ENCODE measurements at places on chromosomes 12 and 14. TPM values are rescaled to one million over a fixed set of nuclear protein-coding genes. Genes with fewer than 3 reads are reported as not detected.

DNA sequence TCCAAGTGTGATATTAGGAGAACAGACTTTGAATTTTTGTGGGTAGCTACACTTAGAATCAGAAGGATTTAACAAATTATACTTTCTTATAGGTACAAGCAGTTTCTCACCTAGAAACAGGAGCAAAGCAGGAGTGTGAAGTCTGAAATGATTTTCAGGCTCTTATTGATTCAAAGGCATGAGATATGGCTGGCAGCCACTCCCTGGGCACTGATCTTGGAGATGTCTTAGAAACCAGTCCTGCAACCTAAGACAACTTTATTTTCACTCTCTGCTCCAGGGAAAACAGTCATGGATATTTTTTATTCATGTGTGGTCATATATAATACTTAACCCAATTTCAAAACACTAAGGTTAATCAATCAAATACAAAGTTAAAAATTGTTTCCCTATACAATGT is 254.9 kb upstream of the TMEM132C start:
- DNase-seq: no peak
- H3K36me3 ChIP-seq: no peaks in the 10 kb centered on the region
- H3K4me1 ChIP-seq: no peaks in the 10 kb centered on the region
- no peak overlapping the region for H3K4me3 ChIP-seq
- H3K27me3 ChIP-seq: no peaks in the 10 kb centered on the region
- H3K27ac ChIP-seq: no peak overlapping the region

DNA sequence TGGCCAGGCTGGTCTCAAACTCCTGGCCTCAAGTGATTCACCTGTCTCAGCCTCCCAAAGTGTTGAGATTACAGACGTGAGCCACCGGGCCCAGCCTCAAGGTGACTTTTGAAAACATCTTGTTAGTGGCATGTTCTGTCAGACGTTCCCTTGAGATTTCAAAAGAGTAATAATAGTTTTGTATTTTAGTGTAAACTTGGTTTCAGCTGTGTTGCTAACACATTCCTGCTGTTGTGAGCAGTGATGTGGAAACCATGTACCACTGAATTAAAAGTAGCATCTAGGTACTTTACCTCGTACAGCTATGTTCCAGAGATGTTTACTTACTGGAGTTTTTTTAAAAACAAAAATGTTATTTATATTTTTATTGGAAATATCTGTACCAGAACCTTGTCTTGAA is 111.3 kb downstream of the AEBP2 start:
- no peaks in the 10 kb centered on the region for H3K27me3 ChIP-seq
- H3K36me3 ChIP-seq: no peaks in the 10 kb centered on the region
- no peak for DNase-seq
- peaks cover 9% of the 10 kb centered on the region for H3K4me1 ChIP-seq

GRCh38 chr14:50835280-50835679 is 4.3 kb upstream of the NIN start:
- DNase-seq: peak; percentile 51
- no peaks in the 10 kb centered on the region for H3K36me3 ChIP-seq
- H3K27me3 ChIP-seq: no peaks in the 10 kb centered on the region
- peaks cover 13% of the 10 kb centered on the region for H3K4me1 ChIP-seq
- H3K4me3 ChIP-seq: no peak overlapping the region

GRCh38 chr14:20969336-20969735 is 14.0 kb downstream of the RNASE2 start:
- no peaks in the 10 kb centered on the region for H3K36me3 ChIP-seq
- no peak overlapping the region for H3K4me3 ChIP-seq
- peaks cover 3% of the 10 kb centered on the region for H3K27me3 ChIP-seq
- H3K27ac ChIP-seq: no peak overlapping the region

DNA sequence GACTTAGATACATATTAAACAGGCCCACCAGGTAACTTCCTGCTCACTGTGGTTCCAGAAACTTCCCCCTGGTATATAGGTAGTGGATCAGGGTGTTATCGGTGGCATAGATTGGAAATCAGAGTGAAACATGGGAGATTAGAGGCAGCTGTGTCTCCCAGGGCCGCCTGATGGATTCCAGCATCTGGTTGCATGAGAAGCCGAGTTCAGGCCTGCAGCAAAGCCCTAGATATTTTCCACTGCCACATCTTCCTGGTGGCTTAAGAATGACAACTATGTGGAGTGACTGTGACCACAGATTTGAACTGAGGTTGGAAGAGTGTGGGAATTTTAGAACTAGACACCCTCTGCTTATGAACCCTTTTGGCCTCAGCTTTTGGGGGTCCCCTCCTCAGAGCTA is 184.8 kb upstream of the NTF3 start:
- no peak overlapping the region for H3K27ac ChIP-seq
- H3K36me3 ChIP-seq: no peaks in the 10 kb centered on the region
- no peak overlapping the region for H3K4me3 ChIP-seq
- H3K27me3 ChIP-seq: no peaks in the 10 kb centered on the region
- DNase-seq: no peak
- no peaks in the 10 kb centered on the region for H3K4me1 ChIP-seq

DNA sequence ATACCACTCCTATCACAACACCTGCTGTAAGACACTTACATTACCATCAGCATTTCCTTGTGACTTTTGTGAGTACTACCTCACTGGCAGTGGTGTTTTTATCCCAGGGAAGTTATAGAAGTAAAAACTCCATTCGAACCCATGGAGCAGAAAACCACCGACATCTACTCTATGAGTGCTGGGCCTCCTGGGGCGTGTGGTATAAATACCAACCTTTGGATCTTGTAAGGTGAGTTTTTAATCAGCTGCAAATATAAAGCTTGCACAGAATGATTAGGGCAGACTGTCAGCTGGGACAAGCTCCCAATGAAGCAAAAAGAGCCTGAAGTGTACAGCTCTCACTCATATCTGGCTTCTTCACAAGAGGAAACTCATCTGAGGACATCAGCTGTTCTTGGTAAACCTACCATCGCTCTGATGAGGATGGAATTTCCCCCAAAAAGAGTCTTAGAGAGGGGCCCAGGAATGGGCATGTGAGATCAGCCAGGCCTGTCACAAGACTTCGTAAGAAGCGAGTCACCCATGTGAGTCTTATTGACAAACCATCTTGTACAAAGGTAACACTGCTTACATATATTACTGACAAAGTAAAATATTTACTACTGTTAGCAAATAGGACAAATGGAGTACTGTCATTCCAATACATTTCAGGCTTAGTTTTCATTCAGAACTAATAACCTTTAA is 170.0 kb downstream of the SLC5A8 start:
- H3K4me1 ChIP-seq: no peaks in the 10 kb centered on the region
- H3K27ac ChIP-seq: no peak overlapping the region
- no peaks in the 10 kb centered on the region for H3K36me3 ChIP-seq
- H3K27me3 ChIP-seq: no peaks in the 10 kb centered on the region
- H3K4me3 ChIP-seq: no peak overlapping the region

GRCh38 chr12:20368114-20368650 is at the start of gene PDE3A:
Gene PDE3A (plus strand): TSS chr12:20368537. CDS start chr12:20369285, 748 bp downstream.
- no peaks in the 10 kb centered on the region for H3K4me1 ChIP-seq
- no peaks in the 10 kb centered on the region for H3K27me3 ChIP-seq
- H3K4me3 ChIP-seq: no peak within 1 kb of the TSS
- no peaks in the 10 kb centered on the region for H3K36me3 ChIP-seq
- H3K27ac ChIP-seq: no peak within 1 kb of the TSS
- DNase-seq: no peak

GRCh38 chr14:83975841-83976770 is 1553.8 kb upstream of the FLRT2 start:
- no peak for DNase-seq
- no peaks in the 10 kb centered on the region for H3K4me1 ChIP-seq
- H3K4me3 ChIP-seq: no peak overlapping the region
- no peaks in the 10 kb centered on the region for H3K27me3 ChIP-seq
- no peaks in the 10 kb centered on the region for H3K36me3 ChIP-seq
- H3K27ac ChIP-seq: no peak overlapping the region

DNA sequence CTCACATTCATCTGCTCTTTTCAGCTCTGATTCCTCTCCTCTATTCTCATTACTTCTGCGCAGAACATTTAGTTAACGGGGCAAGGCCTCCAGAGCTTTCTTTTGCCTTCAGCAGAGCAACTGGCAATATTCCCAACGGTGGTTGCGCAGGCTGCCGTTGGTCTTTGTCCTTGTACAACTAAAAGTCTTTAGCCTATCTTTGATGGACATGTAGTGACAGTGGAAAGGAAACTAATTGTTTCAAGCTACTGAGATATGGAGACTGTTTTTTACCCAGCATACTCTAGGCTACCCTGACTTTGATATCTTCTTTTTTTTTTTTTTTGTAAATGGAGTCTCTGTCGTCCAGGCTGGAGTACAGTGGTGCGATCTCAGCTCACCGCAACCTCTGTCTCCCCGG is 12.6 kb downstream of the R3HDM2 start:
- no peaks in the 10 kb centered on the region for H3K27me3 ChIP-seq
- H3K4me1 ChIP-seq: peaks cover 11% of the 10 kb centered on the region
- no peak overlapping the region for H3K4me3 ChIP-seq
- DNase-seq: no peak
- H3K36me3 ChIP-seq: peaks cover 13% of the 10 kb centered on the region

DNA sequence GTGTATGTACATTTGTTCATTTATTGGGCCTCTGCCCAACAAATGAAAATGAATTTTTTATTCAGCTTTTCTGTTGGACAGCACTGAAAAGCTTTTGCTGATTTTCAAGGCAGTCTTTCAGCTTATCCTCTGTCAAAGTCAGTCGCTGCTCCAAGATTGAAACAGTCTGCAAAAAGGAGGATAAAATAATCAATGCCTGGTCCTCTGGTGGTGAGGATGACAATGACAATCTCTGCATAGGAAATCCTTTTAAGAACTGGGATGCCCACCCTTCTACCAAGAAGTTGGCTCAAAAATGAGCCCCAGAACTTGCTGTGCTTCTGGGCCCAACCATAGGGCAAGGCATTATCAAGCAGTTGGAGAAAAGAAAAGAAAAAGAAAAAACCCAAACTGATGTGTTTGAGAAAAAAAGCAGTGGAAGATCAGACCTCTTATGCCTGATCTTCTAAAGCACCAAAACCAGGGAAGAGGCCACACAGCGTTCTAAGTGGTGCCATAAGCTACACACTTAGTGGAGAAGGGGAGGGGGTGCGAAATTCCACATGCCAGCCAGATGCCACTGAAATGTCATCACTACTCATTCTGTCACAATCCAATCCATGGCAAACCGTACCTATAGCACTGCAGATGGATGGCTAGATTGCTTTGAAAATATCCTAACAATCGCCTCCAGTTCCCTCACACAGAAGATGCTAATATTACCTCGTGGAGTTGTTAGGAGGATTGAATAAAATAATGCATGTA is 69.0 kb upstream of the DUSP6 start:
- no peaks in the 10 kb centered on the region for H3K36me3 ChIP-seq
- no peak for DNase-seq
- no peaks in the 10 kb centered on the region for H3K27me3 ChIP-seq
- H3K27ac ChIP-seq: no peak overlapping the region
- H3K4me1 ChIP-seq: no peaks in the 10 kb centered on the region

Gene TEX52
- not detected for total RNA-seq

Gene PTHLH
- total RNA-seq: not detected

Data from naive thymus-derived CD4-positive, alpha-beta T cell (primary cell).